Skeletal muscle tissue (tissue), 5 donors: ENCODE measurements at places on chromosomes 12 and 14. TPM values are rescaled to one million over a fixed set of nuclear protein-coding genes. Genes with fewer than 3 reads are reported as not detected.

The LHX5 gene
- total RNA-seq = not detected

The ADAM21 gene
- not detected for total RNA-seq

The SLC25A21 gene
- total RNA-seq = 2.1 TPM

The LAG3 gene
- not detected for total RNA-seq

The DNAI7 gene
- 1.6 TPM for total RNA-seq

The PTPN6 gene
- total RNA-seq = 7.8 TPM

The CLEC7A gene
- 2.1 TPM for total RNA-seq

The LETMD1 gene
- 40.2 TPM for total RNA-seq

The INHBE gene
- 1.0 TPM for total RNA-seq

The MAP3K12 gene
- total RNA-seq = 4.7 TPM

The SPIC gene
- not detected for total RNA-seq

The FOXG1 gene
- total RNA-seq = not detected

The SARNP gene
- 71.5 TPM for total RNA-seq

The CFL2 gene
- total RNA-seq = 241 TPM

The BBOF1 gene
- total RNA-seq = 2.1 TPM

The HOXC9 gene
- total RNA-seq = 4.2 TPM

The LRP1-AS gene
- 1.0 TPM for total RNA-seq

The FGD6 gene
- 5.7 TPM for total RNA-seq

The OVCH1 gene
- total RNA-seq = under 0.01 TPM

The TAS2R43 gene
- total RNA-seq = 11.5 TPM

The GUCY2C gene
- not detected for total RNA-seq

The CHURC1 gene
- total RNA-seq = 33.4 TPM

The KCNH5 gene
- under 0.01 TPM for total RNA-seq

The CAND1 gene
- total RNA-seq = 90.8 TPM

The TMPRSS12 gene
- total RNA-seq = not detected

The ESRRB gene
- total RNA-seq = 1.6 TPM

The ADCY4 gene
- 9.9 TPM for total RNA-seq

The IFNG-AS1 gene
- total RNA-seq = 1.0 TPM

The OASL gene
- total RNA-seq = not detected

The PRIMA1 gene
- total RNA-seq = 0.52 TPM
